ENCODE measurements at places on chromosomes 2 and 18.

DNA sequence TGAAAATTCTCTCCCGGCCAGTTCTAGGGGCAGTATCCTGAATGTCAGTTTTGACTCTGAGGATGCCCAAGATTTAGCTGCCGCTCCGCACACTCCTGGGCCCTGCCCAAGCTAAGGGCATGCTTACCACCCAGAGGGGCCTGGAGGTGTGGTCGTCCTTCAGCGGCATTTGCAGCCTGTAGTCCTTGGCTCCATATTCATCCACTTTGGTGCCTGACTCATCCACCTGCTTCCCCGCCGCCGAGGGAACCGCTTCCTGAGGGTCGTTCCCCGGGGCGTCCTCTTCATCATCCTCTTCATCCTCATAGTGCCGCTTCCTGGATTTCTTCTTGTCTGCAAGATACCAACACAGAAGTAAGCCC lies 577 bp downstream of the ERCC3 start:
- DNase-seq = no peak

DNA sequence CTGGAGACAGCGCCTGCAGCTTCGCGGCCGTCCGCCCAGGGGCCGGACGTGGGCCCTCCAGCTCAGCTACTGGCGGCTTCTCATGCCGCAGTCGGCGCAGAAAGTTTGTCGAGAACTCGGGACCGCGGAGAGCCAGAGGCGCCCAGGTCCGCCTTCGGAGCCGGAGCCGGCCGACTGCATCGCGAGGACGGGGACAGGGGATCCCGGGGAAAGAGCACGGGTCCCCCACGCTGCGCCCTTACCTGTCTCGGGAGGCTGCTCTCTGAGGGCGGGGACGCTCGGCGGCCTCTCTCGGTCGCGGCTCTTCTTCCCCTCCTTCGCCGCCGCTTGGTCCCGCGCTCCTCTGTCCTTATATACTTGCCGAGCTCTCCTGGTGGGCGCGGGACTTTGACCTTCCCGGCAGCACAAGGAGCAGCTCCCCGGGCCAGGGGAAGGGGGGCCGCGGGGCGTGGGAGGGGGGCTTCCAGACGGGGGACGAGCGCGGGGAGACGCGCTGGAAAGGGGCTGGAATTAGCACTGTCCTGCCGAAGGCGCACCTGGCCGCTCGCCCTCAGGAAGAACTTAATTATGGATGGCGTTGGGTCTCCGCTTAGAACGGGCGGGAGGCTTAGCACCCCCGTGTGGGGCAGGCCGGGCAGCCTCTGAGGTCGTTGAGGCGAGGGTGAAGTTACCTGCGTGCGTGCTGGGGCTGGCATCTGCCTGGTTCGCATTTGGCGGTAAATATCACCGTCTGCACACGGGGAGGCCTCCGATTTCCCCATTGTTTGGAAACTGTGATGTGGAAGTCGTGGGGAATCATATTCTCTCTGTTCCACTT lies at the start of gene POMC:
Gene POMC (minus strand): TSS at position 325 of the 817 bp plus-strand sequence. CDS start 3,808 bp downstream, outside the sequence.
- DNase-seq = no peak

DNA sequence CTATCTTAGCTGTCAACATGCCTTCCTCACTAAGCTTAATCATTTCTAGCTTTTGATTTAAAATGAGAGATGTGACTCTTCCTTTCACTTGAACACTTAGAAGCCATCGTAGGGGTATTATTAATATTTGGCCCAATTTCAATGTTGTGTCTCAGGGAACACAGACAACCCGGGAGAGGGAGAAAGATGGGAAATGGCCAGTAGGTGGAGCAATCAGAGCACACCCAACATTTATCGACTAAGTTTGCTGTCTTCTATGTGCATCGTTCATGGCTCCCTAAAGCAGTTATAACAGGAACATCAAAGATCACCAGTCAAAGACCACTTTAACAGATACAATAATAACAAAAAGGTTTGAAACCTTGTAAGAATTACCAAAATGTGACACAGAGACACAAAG lies 110.2 kb downstream of the OLA1 start:
- no peak for DNase-seq

- no peak for DNase-seq
Observed at GRCh38 chr2:85120363-85120762, 12.8 kb upstream of the TCF7L1 start.

- DNase-seq = no peak
Observed at GRCh38 chr2:54067851-54068375, 47.5 kb upstream of the ACYP2 start.

DNA sequence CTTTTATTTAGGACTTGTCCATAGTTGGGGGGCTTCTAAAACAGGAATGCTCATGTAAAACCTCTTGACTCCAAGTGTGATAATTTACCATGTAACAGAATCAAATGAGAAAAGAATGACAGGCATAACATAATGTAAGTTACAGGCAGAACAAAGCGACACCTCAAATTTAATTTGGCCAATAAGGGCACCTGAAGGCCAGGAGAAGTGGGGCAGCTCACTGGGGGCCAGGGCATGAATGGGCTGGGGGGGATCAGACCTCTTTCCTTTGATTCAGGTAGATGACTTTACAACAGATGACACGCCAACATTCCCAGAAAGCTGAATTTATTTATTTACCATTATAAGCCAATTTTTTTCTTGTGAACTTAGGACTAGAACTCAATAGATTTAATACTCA lies 14.5 kb downstream of the MOCOS start:
- no peak for DNase-seq

GRCh38 chr2:64227603-64228125 lies 83.4 kb upstream of the PELI1 start:
- no peak for DNase-seq
